ENCODE measurements at places on chromosomes 12 and 14.

DNA sequence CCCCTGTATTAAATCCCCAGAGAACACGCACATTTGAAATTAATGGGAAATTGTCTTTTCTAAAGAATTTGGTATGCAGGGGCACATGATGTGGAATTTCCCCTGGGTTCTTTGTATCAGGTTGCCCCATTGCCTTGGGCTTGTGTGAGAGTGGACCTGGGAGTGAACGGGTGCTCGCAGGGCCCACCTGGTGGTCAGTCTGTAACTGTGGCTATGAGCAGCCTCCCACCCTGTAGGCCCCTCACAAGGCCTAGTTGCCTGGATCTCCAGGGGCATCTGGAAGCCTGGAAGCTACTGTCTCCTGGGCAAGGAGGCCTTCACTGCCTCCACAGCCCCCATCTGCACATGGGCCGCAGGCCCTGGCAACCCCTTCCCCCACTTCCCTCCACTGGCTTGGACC lies 96.7 kb downstream of the SLC25A47 start:
- no peak for DNase-seq

DNA sequence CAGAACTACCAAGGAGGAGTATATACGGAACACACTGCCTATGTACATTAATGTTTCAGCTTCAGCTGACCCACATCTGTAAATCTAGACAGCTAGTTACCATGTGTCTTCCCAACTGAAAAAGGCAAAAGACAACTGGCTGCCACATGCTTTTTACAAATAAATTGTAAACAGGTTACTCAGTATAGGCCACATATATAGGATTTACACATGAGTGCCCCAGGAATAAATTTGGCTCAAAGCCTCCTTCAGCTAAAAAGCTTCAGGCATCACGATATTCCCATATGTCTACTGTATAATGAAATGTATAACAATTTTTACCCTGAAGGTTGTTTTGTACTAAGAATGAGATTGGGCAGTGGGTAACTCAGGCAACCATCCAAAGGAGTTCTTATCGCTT lies 175.9 kb upstream of the BMP4 start:
- DNase-seq, result no peak

- DNase-seq, result no peak
Measured at GRCh38 chr12:51442324-51442723, 17.7 kb downstream of the SLC4A8 start.

DNA sequence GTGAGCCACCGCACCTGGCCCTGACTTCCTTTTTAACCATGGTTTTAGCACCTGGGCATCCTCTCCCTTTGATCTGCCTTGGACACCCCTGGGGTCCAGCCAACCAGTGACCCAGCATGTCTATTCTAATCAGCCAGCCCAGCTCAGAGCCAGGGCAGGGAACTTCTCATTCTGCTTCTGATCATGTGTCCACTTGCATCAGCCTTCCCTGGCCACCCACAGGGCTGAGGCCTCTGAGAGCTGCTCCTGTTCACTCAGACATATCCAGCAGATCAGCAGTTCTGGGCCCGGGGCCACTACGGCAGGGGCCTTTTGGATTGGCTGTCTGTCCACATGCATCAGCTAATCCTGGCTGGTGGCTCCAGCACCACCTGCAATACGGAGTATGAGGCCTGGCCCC lies 117.9 kb upstream of the MAP1LC3B2 start:
- DNase-seq, result no peak

DNA sequence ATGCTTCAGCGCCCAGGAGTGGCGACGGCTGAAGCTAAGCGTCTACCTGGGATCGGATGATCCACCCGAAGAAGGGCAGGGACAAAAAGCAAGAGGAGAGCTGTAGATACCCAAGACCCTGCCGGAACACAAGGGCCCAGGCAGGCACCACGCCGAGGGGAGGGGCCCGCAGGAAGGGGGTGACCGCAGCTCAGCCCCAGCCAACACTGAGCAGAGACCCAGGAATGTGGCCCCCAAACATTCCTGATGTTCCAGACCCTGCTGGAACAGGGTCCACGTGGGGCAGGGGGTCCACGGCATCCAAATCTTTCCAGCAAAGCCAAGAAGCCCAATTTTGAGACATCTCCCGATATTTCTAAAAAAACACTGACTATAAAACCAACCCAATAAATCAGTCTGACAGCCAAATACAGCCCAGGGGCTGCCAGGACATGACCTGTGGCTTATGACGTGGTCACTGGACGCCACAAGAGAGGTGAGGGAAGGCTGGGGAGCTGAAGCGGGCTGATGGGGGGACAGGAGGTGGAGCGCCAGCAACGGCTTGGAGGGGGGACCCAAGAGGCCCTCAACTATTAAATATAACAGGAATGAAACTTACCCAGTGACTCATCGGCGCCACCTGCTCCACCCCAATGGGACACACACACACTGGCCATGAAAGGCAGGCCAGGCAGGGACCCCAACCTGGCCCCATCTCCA lies 58.9 kb downstream of the NCOR2 start:
- no peak for DNase-seq

DNA sequence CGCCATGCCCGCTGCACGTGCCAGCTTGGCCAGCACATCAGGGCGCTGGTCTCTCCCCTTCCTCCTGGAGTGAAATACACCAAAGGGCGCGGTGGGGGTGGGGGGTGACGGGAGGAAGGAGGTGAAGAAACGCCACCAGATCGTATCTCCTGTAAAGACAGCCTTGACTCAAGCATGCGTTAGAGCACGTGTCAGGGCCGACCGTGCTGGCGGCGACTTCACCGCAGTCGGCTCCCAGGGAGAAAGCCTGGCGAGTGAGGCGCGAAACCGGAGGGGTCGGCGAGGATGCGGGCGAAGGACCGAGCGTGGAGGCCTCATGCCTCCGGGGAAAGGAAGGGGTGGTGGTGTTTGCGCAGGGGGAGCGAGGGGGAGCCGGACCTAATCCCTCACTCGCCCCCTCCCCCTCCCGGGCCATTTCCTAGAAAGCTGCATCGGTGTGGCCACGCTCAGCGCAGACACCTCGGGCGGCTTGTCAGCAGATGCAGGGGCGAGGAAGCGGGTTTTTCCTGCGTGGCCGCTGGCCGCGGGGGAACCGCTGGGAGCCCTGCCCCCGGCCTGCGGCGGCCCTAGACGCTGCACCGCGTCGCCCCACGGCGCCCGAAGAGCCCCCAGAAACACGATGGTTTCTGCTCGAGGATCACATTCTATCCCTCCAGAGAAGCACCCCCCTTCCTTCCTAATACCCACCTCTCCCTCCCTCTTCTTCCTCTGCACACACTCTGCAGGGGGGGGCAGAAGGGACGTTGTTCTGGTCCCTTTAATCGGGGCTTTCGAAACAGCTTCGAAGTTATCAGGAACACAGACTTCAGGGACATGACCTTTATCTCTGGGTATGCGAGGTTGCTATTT lies 914 bp upstream of the CCND2 start:
- peak; percentile 45 for DNase-seq

- DNase-seq, result no peak
Measured at GRCh38 chr12:10511756-10512355, 6.2 kb downstream of the EIF2S3B start.

GRCh38 chr12:31517994-31518393 lies 72.9 kb downstream of the DENND5B start:
- no peak for DNase-seq

DNA sequence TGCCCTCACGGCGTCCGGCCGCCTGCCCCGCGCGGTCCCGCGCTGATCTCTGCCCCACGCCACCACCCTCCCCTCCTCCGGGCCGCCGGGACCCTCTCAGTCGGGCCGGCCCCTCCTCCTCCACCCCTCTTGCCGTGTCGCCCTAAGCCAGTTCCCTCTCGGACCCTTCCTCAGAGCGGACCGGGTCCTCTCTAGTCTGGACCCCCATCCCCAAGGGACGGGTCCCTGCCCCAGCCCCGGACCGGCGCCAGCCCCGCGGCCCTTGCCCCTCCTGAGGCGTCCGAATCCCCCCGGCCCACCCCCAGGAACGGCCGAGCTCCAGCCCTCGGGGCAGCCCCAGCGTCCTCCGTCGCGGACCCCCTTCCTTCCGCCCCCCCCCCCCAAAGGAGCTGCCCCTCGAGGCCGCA lies 485 bp downstream of the PPP4R4 start:
- no peak for DNase-seq

DNA sequence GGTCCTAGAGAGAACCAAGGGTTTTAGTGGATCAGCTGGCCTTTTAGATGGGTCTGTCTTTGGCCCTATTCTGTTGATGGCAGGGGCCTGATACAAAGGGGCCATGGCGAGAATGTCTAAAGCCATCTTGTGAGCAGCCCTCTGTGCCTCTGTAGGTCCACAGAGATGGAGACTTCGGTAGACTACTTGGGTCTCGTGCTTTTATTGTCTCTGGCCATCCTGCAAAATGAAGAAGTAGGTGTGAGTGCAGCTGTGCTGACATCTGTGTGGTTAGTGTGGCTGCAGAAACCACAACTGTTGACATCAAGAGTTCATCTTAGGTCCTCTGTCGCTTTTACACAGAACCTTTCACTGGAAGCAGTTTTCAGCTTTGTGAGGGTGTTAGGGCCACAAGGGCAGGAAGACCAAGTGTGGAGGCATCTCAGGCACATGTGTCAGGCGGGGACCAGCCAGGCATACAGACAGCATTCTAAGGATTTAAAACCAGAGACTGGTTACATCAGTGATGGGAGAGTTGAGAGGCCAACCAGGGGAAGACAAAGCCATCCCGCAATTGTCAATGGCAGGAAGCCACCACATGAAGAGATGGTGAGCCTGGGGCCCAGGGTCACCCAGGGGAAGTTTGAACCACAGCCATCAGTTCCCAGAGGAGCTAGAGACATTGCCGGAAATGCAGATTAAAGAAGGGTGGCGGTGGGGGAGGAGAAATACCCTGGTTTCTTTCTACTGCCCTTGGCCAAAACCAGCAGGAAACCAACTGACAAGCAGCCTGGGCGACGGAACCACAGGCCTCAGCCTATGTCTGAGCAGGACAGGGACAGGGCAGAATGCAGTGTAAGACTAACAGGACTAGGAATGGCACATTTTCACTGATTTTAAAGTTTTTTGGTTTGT lies 13.0 kb upstream of the TPCN1 start:
- no peak for DNase-seq

DNA sequence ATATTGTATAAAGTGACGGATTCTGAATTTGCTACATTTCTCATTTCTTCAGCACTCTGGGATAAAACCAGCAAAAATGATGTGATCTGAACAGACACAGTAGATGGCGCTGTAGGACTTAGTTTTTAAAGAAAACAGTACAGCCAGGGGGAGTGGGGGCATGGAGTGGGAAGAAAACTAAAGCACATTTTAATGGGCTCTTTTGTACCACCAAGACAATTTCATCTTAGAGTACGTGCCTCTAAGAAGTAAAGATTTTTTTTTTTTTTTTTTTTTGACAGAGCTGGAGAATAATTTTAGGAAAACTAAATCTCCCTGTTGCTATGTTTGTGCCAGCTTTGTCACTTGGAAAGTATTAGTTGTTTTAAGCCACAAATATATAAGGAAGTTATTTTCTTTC lies 124.4 kb downstream of the RAD51B start:
- peak; percentile 10 for DNase-seq

- DNase-seq, result no peak
Measured at GRCh38 chr14:92502541-92503286, 10.9 kb upstream of the RIN3 start.

- no peak for DNase-seq
Measured at GRCh38 chr14:99554757-99555531, 49.1 kb downstream of the CCDC85C start.

DNA sequence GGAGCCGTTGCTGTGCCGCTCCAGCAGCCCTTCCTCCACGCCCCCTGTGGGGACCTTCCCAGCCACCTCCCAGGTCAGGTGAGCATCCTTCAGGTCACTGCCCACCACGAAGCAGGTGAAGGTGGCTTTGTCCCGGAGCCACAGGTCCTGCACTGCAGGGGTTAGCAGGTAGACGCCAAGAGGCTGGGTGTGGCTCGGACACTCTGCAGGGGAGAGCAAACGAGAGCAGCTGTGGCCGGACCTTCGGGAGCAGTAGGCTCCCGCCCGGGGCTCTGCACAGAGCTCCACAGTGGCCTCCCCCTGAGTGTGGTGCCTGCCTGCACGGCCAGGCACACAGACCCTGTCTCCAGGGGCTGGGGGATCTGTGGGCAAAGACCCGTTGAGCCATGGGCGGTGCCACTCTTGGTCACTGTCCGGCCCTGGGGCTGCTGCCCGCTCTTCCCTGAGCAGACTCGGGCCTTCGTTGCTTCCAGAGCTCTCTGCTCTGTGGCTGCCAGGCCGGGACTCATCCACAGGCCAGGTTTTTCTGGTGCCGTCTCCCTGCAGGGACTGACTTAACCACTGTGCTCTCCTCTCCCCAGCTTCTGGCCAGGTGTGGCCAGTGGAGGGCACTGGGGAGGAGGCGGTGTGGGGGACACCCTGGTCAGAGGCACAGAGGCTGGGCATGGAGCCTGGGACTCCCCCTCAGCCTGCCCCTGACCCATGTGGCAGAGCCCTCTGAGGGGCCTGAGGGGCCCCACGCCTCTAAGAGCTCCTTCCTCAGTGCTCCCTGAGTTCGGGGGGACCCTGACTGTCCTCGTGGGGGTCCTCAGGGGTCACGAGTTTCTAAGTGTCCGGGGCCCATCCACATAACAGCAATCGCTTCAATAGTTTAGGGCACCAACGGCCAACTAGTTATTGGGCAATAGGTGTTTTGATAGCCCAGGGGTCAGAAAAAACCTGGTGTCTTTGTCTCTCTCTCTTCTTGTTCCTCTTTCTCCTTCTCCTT lies 314.9 kb downstream of the TMEM121 start:
- no peak for DNase-seq

- DNase-seq, result no peak
Measured at GRCh38 chr12:67747869-67748742, 99.6 kb downstream of the DYRK2 start.

GRCh38 chr12:114721266-114721665 lies 37.3 kb upstream of the TBX3 start:
- DNase-seq, result no peak

GRCh38 chr12:47973870-47974269 lies 10.5 kb downstream of the TMEM106C start:
- DNase-seq, result no peak

- DNase-seq, result no peak
Measured at GRCh38 chr12:127785986-127786590, 480.9 kb upstream of the TMEM132C start.

- no peak for DNase-seq
Measured at GRCh38 chr12:14588571-14588970, 20.9 kb upstream of the PLBD1 start.

DNA sequence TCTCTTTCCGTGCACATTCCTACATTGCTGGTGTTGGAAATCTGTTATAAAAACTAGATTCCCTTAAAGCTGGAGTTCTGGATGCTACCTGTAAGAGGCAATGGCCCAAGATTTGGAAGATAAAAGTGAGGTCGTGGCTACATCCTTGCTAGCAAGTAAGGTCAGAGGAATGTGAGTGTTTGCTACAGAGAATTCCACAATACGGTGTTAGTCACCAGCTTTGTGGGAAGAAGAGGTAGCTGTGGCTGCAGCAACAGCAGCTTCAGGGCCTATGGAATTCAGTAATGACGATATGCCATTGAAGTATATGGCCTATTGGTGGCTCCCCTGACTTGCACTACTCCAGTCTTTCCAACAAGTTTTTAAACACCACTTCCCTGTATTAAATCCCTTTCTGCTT lies 227.7 kb upstream of the TMEM260 start:
- DNase-seq, result no peak

GRCh38 chr12:54191126-54191525 lies 2.3 kb upstream of the SMUG1 start:
- DNase-seq, result no peak
